Stimulated activated CD4-positive, alpha-beta T cell treated with anti-CD3 and anti-CD28 coated beads, Interleukin-4, amount 100 ng/mL, for 4 hours (primary cell): ENCODE measurements at places on chromosomes 4 and X.

DNA sequence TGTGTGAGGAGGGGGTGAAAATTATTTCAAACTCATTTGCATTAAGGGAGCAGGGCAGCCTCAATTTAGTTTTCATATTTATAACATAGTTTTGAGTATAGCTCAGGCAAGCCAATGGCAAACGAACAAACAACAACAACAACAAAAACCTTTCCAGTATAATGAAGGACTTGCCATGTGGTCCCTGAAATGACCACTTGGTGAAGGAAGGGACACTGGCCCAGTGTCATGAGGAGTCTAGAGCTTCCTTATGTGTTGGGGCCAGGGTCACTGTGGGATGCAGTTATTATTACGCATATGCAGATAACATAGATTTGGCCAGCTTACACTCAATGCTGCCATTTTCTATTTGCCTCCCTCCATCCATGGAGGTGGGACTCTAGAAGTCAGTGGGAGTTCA is 23.3 kb downstream of the NKX3-2 start:
- no peak for DNase-seq

GRCh38 chr4:128130621-128131020 is 69.5 kb downstream of the LARP1B start:
- no peak for DNase-seq

GRCh38 chr4:6939761-6940743 is 30.4 kb downstream of the TBC1D14 start:
- DNase-seq: no peak

DNA sequence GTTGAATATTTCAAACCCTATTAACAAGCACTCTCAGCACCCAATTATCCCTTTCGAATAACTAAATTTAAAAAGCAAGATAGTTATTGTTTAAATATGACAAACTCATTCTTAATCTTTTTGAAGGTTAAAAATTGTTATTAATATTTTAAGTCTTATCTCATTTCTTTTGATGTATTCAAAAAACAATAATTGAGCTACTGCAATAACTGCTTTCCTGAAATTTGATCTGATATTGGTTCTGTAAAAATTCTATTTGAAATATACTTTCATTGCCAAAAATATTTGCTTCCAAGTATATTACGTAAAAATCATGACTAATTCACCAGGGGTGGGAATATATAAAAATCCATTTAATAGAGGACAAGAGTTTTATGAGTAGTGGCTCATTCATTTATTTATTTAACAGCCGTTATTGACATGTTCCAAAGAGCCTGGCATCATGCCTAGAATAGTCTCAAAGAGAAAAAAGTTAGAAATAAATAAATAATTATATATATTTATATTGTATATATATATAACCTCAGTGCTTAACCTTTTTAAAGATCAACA is 34.4 kb downstream of the GLRA3 start:
- no peak for DNase-seq

DNA sequence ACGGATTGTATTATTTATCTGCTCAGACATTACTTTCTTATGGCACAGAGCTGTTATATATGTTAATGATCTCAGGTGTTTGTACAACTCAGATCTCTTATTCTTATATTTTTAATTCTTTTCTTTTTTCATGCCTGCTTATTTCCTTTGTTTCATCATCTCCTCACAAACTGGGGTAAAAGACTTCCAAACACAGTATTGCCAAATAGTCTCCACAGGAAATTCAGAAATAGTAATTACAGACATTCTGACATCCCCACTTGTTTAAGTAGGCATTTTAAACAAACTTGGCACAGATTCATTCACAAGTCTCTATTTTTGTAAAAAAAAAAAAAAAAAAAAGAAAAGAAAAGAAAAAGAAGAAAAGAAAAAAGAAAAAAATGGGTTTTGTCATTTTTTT is 129.7 kb upstream of the USP38 start:
- no peak for DNase-seq

GRCh38 chr4:53512608-53513007 is 78.7 kb downstream of the LNX1 start:
- no peak for DNase-seq

DNA sequence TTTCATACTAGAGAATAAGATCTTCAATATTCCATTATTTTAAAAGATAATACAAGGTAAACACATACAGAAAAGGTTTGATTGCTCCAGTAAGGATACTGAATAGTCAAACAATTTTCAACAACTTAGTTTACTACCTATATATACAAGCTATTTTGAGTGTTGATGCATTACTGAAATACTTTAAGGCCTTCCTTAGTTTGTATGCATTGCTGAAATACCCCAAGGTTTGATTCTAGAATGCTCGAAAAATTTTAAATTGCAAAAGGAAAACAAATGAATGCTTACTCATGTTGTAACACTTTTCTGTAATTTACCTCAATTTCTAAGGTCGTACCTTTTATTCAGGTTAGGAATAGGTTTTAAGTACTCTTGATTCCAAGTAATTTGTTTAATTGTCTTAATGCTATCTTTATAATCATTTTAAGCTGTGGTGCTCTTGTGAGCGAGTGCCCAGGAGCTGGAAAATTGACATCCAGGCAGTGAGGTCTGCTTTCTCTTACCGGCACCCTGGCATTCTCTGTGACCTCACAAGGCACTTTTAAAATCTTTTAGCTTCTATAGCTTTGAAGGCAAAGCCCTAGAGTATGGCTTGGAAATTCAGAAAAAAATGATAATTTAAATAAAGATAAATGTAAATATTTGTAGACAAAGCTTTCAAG is 114.0 kb downstream of the BMPR1B start:
- DNase-seq: no peak

DNA sequence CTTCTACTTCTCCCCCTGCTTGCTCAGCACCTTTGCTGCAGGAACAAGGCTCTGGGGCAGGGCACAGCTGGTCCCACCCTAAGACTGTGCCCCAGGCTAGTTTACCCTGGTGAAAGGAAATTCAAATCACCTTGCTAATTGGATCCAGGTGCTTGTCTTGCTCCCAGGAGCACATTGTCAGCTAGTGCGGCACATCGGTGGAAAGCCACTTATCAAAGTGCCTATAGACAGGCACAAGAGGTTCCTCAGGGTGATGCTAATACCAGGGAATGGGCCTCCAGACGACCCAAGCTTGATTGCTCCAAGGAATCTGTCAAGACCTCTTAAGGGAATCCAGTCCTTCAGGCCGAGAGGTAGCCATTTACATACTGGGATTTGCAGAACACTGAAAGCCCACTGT is 64.5 kb upstream of the PRPS1 start:
- DNase-seq: no peak

- no peak for DNase-seq
Measured at GRCh38 chrX:485368-485767, 98.7 kb upstream of the PPP2R3B start.

DNA sequence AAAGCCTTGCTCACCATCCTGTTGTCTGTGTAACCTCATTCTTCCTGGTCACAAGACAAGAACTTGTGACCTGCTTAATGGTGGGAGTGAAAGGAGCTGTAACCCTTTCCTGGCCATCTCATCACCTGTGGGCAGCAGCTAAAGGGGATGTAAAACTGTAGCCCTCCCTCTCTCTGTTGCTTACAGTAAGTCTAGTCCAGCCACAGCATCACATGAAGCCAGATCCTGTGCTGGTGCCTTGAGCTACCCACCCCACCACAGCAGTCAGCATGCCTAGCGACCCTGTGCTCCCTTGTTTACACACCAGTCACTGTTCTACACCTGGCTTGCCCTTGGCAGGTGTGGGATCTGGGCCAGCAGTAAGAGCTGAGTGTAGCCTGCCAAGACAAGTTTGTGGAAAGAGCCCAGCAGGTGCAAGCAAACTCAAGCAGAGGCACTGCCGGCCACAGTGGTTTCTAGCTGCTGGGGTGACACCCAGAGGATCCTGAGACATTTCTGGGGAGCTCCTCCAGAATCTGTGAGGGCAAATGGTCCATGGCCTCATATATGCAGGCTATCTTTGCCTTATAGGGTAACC is 41.0 kb downstream of the UGT2B28 start:
- DNase-seq: no peak

GRCh38 chr4:110108422-110108821 is 90.0 kb downstream of the ELOVL6 start:
- no peak for DNase-seq

DNA sequence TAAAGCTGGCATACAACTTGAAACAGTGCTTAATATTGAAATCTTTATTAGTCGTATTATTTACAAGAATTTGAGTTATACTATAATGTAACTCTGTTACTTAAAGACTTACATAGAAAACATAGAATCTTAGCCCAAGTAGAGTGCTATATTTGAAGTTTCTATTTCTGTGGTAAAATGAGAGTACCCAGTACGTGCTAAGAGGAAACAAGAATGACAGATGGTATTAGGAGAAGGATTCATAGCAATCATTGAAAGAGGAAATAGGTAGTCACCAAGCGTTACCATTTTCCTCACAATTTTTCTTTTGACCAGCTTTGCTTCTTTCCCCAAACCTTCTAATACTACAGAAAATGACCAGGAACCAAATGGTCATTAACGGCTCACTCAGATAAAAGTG is 412.1 kb upstream of the GRIA3 start:
- DNase-seq: no peak

DNA sequence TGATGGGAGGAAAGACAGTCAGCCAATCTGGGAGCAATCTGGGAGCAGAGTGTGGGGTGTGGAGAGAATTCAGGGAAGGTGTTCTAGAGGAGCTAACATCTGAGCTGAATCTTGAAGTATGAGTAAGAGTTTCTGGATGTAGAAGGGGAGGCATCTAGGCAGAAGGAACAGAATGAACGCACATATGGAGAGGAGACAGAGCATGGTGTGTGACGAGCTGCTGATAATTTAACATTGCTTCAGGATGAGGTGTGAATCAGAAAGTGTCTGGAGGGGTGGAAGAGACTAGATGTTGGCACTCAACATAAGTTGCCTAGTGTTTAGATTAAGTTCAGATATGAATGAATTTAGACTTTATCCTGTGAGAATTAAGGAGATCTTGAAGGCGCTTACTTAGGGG is 58.9 kb downstream of the CPE start:
- DNase-seq: no peak

DNA sequence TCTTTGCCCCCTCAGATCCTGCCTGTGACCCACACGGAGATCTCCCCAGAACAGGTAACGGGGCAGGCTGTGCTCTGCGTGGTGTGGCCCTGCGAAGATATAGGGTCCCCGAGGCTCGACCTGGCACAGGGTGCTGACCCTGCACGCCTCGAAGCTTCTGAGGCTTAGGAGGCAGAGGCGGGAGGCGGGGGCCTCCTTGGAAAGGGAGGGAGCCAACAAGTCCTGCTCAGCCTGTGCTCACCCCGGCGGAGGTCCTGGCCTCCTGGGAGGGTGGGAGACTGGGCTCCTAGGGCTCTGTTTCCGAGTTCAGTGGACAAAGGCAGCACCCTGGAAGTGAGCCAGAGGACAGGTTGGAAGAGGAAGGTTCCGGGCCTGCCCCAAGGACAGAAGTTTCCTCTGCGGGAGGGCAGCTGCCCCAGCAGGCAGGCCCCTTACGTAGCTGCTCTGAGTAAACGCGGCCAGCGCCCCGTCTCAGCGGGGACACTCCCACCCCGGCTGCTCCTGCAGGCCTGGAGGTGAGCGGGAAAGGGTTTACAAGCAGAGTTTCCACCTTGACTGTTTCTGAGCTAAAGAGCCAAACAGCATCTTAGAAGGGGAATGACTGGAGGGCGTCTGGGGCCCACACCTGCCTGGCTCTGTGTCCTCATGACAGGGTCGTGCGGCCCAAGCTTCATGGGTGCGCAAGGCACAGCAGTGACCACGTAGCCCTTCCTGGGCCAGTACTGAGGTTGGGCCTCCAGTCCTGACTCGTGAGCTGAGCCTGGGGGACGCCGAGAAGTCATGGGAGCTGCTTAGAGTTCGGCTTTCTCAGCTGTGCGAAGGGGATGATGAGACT is 16.1 kb downstream of the TMEM175 start:
- DNase-seq: no peak

DNA sequence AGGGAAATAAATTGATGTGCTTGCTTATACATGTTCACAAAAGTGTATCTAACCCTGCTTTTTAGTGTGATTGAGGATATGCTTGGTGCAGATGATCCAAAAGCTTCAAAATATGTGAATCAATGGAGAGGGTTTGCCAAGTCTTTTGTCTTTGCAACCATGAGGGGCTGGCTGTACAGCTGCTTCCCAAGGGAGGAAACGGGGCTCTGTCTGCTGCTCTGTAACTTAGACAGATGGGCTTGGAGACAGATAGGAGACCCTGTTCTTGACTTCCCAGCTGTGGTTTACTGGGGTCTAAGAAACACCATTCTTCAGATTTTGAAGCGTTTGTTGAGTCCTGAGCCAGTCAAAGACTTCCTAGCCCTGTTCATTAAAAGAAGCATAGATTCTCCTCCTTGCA is 152.3 kb downstream of the DCLK2 start:
- no peak for DNase-seq

GRCh38 chr4:14403132-14403531 is 599.1 kb upstream of the CPEB2 start:
- no peak for DNase-seq

- DNase-seq: no peak
Measured at GRCh38 chr4:121519236-121519838, 138.5 kb upstream of the QRFPR start.

- no peak for DNase-seq
Measured at GRCh38 chrX:136867096-136867491, 13.4 kb downstream of the RBMX start.

GRCh38 chrX:45980726-45981125 is 564.5 kb downstream of the ZNF674 start:
- DNase-seq: no peak

GRCh38 chrX:41596596-41596995 is 92.2 kb upstream of the GPR34 start:
- no peak for DNase-seq

GRCh38 chr4:147578051-147578476 is 39.1 kb upstream of the TMEM184C start:
- no peak for DNase-seq

DNA sequence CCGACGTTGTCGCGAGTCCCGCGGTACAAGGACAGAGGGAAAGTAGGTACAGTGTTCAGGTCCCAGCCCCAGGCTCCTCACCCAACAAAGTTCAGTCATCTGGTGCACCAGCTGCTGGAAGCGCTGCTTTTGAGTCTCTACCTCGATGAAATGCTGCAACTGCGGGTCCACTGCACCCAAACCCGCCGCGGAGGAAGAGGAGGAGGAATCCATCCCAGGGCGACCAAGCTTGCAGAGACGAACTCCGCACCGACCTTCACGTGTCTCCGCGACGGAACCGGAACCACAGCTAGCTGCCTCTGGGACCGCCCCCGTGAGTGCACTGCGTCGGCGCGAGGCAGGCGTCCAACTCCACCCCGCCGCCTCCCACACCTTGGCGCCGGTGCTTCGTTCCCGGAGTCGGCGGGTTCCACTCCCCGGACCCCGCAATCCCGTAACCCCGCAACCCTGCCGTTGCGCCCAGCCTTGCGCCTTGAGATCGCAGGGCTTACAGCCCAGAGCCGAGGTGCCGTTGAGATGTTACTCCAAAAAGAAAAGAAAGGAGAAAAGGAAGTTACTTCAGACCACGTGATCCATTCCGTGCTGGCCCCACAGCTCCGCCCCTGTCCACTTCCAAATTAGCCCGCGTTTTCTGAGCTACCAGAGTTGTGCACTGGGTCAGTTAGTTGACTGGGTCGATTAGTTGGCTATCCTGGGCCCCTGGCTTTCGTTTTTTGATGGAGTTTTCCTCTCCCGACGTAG is at the start of gene TIMM8A:
TSS of gene TIMM8A (minus strand) at position 291 of the 741 bp plus-strand sequence. CDS start at position 213, 78 bp downstream.
- DNase-seq: peak; percentile 79
